ENCODE measurements at places on chromosomes 16 and 17. TPM values are rescaled to one million over a fixed set of nuclear protein-coding genes. Genes with fewer than 3 reads are reported as not detected.

DNA sequence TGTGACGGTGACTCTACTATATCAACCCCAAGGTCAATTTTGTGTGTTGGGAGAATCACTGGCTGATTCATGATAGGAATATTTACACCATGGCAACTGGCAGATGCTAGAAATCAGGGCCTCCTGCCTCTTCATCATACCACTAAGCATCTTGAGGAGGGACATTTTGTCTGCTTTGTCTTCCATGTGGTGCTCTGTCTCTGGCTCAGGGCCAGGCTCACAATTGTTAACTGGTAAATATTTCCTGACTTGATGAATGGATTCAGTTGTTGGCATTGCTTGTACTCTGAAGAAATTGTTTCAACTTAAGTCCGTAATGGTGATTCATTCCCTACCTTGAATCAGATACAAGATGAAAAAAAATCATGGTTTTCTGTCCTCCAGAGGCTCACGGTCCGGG lies 292.7 kb downstream of the HAPSTR1 start:
- no peak for DNase-seq

- no peak for DNase-seq
These were observed 4.4 kb upstream of the ZFPM1 start for GRCh38 chr16:88448461-88449266.

- no peak for DNase-seq
These were observed 10.9 kb downstream of the ARHGEF15 start for GRCh38 chr17:8320990-8321389.

VPS35 gene
- 40.5 TPM for total RNA-seq

SMIM5 gene
- 5.2 TPM for total RNA-seq
